ENCODE measurements at places on chromosomes 2 and 18. TPM values are rescaled to one million over a fixed set of nuclear protein-coding genes. Genes with fewer than 3 reads are reported as not detected.

NT5C1B gene
- total RNA-seq: not detected

DNA sequence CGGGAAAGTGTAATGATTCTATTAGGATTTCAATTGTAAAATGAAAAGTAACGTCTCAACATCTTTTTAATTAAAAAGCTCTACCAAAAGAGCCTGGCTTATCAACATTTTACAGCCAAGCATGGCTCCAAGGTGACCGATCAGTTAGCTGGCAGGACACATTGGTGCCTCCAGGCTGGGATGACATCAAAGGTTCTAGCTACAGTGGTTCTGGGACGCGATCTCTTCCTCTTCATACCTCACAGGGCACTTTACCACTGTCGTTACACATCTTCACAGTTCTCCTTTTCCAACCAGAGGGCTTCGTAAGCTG lies 693 bp downstream of the ORC2 start:
- no peaks in the 10 kb centered on the region for H3K27me3 ChIP-seq
- H3K27ac ChIP-seq: peak overlapping the region; percentile 96
- H3K4me1 ChIP-seq: peaks cover 64% of the 10 kb centered on the region
- no peak for DNase-seq
- H3K36me3 ChIP-seq: peaks cover 22% of the 10 kb centered on the region

DNA sequence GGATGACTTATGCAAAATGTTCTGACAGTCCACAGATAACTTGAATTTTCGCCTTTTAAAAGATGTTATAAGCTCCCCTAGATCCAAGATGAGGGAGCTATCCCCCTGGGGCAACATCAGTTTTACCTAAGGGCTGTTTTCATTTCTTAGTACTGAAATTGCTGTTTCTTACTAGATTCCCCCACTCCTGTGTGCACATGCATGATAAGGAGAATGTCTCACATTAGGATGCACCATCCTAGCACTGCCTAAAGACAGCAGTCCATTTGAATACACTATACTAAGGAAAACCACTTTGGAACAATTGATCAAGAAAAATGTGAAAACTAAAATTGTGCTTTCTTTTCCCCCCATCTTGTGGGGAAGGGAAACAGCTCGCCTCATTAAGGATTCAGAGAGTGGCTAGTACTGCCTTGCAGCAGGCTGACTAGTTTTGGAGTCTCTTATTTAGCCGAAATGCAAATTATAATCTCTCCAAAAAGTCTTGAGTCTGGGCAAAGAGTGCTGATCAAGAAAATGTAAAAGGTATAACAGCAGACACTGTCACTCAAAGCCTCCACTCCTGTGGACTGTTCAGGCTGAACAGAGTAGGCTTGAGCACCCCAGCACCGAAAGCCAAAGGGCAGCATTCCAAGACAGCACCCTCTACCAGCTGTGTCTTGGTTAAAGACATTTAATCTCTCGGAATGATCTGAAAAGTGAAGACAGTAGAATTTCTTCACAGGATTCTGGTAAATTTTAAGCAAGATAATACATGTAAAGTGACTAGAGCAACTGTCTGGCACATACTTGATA lies 65.0 kb downstream of the ZNF385B start:
- no peak for DNase-seq
- no peak overlapping the region for H3K27ac ChIP-seq
- no peaks in the 10 kb centered on the region for H3K4me1 ChIP-seq
- H3K27me3 ChIP-seq: peaks cover 4% of the 10 kb centered on the region
- no peaks in the 10 kb centered on the region for H3K36me3 ChIP-seq
- H3K4me3 ChIP-seq: no peak overlapping the region

GRCh38 chr2:28423856-28424605 lies 31.4 kb downstream of the FOSL2 start:
- H3K4me3 ChIP-seq: peak overlapping the region; percentile 54
- H3K27ac ChIP-seq: peak overlapping the region; percentile 93
- H3K4me1 ChIP-seq: peaks cover 71% of the 10 kb centered on the region
- no peaks in the 10 kb centered on the region for H3K27me3 ChIP-seq
- H3K36me3 ChIP-seq: peaks cover 5% of the 10 kb centered on the region

- no peaks in the 10 kb centered on the region for H3K27me3 ChIP-seq
- H3K36me3 ChIP-seq: peaks cover 41% of the 10 kb centered on the region
- DNase-seq: no peak
- H3K4me1 ChIP-seq: peaks cover 2% of the 10 kb centered on the region
Observed at GRCh38 chr18:77022556-77022955, 110.0 kb downstream of the MBP start.

CABLES1 gene
- total RNA-seq: 8.6 TPM
